ENCODE measurements at places on chromosomes 5 and 9.

GRCh38 chr9:76414661-76415060 is 20.4 kb upstream of the RFK start:
- no peak for DNase-seq

DNA sequence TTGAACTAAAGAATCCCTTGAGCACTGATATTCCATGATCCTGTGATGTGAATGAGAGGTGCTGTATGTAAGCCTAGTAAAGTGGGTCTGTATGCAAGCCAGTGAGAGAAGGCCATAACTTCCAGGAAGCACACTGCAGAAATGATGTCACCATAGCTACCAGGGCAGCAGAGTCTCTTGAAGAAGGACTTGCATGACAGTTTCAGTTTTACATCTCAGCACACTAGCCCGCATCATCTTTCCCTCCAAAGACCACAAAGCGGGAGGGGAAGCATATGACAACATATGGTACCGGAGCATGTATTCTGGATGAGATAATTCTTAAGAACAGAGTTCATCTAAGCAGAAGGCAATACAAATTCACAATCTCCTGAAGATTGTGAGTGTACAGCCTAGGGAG is 37.6 kb upstream of the MAST4 start:
- no peak for DNase-seq

- no peak for DNase-seq
Measured at GRCh38 chr9:113882636-113883164, 6.6 kb downstream of the ZNF618 start.

DNA sequence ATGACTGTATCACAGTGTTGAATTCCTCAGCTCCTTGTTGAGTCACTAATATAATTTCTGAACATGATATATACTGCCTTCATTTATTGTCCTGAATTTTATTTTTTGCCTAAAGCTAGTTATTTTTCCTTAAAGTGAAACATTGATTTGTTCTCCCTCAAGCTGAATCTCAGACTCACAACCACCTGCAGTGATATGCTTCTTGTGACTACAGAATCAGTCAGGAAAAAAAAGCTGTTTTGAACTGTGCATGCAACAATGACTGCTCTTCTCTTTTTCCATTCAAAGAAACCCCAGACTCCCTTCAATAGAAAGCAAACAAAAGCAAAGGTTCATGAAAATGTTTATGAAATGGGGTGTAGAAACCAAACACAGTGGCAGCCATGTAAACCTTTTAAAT is 470.2 kb upstream of the CHD1 start:
- no peak for DNase-seq

DNA sequence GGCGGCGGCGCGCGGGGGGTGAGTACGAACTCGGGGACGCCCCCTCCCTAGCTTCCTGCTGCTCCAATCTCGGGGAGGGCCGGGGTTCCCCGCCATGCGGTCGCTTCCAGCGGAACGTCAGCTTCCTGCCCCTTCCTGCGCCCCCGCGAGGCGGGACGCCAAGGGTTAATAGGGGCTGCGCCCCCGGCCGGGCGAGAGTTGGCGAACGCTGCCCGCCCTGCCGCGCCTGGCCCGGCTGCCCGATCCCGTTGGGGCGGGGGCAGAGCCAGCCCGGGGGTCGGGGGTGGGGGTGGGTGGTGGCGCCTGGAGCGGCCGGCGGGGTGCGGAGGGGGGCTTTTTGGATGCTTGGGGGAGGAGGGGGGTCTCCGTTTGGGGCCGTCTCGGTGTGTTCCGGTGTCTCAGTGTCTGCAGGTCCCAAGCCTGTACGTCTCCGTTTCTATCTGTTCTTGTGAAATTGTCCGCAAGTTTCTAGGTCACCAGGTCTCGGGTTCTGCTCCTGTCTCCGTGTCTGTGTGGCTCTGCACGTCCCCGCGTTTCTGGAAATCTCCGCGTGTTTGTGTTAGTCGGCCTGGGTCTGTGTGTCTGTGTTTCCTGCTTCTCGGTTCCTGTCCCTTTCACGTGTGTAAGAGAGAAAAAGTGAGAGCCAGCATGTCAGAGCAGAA is 789 bp downstream of the COL27A1 start:
- no peak for DNase-seq

DNA sequence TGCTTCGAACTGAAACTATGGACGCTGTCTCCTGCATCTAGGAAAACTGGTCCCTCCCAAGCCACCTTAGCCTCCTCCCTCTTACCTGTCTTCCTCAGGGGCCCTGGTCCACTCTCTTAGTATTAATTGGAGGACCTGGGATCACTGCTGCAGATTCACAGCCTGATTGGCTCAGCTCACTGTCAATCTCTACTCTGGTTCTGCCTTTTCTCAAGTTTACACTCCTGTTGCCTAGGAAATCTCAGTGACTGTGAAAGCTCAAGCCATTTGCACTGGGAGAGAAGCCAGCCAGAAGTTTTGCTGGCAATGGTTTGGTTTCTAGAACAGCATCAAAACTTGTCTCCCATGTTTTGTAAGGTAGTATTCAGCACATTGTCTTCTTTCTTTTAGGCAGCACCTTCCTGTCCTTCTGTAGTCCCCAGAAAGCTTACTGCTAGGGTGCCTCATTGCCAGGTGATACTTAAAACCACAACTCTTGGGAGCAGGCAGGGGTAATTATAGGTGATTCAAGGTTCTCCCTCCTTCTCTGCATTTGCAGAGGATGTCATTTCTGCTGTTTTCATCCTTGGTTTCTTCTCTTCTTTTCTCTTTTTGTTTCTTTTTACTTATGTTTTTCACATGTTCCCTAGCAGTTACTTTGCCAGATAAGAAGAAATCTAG is at the start of gene CAPSL:
Gene CAPSL, minus strand, starts transcription at position 55 of the 660 bp plus-strand sequence. CDS start 17,502 bp downstream, outside the sequence.
- no peak for DNase-seq

DNA sequence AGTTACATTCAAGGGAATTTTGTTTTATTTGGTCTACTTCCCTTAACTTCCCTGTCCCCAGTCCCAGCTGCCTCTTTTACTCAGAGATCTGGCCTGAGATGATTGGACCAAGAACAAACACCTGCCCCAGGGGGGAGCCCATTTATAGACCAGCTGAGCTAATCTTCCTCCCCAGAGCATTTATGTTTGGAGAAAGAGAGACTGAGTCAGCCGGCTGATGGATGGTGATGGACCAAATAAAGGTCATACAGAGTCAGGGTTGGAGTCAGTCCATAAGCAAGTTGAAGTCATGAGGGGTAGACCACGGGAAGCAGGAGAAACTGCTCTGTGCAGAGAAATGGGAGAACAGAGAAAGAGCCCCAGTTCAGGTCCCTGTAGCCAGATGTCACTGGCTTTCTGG is 77.7 kb downstream of the TMEM174 start:
- DNase-seq = no peak

GRCh38 chr5:138138949-138139780 is at the start of gene NME5:
NME5 (minus strand) TSS chr5:138139428; CDS start chr5:138138780, 648 bp downstream.
- DNase-seq = no peak

- no peak for DNase-seq
Measured at GRCh38 chr5:107875833-107876232, 205.1 kb upstream of the EFNA5 start.

GRCh38 chr9:36575411-36575882 is 2.8 kb downstream of the MELK start:
- DNase-seq = no peak

DNA sequence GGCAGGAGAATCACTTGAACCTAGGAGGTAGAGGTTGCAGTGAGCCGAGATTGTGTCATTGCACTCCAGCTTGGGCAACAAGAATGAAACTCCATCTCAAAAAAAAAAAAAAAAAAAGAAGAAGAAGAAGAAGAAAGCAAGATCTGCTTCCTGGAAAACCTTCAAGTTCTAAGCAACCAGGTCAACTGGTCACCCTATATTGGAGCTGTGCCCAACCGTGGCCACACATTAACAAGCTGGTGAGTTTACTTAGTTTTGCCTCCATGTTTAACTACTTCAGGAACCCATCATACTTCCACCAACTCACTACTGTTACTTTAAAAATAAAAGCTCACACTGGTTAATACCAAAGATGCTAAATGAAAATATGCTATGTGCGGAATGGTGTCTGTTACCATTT is 12.3 kb upstream of the SKP1 start:
- no peak for DNase-seq

DNA sequence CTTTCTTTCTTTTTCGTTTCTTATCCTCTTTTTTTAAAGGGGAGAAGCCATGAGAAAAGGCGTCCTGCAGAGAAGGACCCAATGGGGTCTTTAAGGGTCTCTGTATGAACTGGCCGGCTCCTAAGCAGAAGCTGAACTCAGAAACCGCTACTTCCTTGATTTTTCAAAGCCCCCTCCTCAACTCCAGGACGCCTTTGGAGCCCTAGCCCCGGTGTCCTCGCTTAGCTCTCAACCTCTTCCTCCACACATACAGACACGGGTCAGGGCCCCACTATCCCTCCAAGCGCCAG is 8.3 kb downstream of the PAX5 start:
- DNase-seq = no peak

- peak; percentile 42 for DNase-seq
Measured at GRCh38 chr9:36728651-36729520, 156.2 kb downstream of the MELK start.

GRCh38 chr5:105929858-105930257 is 1740.9 kb downstream of the EFNA5 start:
- no peak for DNase-seq

DNA sequence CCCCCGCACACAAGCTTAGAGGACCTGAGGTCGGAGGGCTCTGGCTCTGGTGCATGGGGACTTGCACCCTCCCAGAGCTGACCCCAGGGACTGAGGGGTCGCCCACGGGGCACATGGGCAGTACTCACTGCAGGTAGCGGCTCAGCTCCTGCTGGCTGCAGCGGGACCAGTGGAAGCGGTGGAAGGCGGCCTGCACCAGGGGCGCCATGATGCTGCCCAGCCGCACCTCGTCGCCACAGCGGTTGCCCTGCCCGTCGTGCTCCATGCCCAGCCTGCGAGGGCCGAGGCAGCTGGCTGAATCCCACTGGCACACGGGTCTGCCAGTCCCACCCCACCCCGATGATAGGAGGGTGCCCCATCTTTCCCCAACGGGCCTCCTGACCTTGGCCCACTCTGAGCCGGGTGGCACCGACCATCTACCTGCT is 93.8 kb downstream of the ZNF354C start:
- DNase-seq = no peak

GRCh38 chr9:83906144-83906543 is 15.1 kb downstream of the KIF27 start:
- DNase-seq = no peak
